Stimulated activated CD8-positive, alpha-beta memory T cell treated with anti-CD3 and anti-CD28 coated beads, Interleukin-4, amount 100 ng/mL, for 1 hour (primary cell): ENCODE measurements at places on chromosomes 11 and 22.

DNA sequence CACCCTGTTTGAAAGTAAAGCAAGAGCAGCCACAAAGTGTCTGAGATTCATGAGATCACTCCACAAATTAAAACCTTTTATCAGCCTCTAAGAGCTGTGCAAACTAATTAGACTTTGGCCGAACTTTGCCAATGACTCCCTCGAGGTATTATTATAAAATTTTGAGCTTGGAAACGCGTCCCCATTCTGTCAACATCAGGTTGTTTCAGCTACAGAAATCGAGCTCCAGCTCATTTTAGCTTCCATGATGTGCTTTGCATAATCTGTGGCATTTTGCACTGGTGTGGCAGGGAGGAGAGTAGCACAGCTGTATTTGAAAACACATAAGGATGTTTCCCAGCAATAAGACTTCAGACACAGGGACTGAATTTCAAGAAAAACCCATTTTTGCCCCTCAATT, 872.2 kb downstream of the NTM start:
- DNase-seq = no peak

DNA sequence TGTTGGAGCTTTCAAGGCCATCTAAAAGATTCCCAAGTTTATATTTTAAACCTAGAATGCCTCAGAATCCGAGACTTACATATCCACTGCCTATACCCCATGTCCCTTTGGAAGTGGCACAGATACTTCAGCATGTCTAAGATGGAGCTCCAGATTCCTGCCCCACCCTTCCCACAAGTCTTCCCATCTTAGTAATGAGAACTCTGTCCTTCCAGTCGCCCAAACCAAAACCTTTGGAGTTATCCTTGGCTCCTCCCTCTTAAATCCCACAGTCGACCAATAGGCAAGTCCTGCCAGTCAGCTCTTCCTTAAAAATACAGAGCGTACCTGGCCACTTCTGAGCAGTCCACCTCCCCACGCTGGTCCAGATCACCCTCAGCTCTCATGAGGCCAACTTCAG, 4.3 kb downstream of the POLD4 start:
- DNase-seq = no peak

DNA sequence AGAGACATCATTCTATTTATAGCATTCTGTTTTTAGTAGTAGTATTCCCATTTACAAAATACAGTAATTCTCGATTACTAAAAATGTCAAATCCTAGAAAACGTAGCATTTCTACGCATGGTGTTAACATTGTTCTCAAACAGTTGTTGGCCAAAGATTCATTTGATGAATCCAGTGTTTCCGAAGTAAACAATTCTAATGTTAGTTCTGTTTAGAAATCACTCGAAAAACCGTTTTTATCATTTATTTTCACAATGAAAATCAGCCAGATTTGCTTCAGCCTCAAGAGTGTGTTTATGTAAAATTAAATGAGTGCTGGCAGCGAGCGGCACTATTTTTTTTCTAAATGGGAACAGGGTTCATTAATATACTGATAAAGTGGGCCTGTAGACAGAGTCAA, 7.1 kb downstream of the MS4A18 start:
- DNase-seq = no peak

GRCh38 chr11:65434057-65434666, 11.6 kb downstream of the NEAT1 start:
- DNase-seq = no peak

- no peak for DNase-seq
Observed at GRCh38 chr11:17267576-17267975, 9.0 kb upstream of the NUCB2 start.
